ENCODE measurements at places on chromosomes 7 and 10.
A peak's percentile ranks its signal among the peaks of the same experiment; 100 is the strongest.

GRCh38 chr7:45703373-45703821, 129.2 kb downstream of the ADCY1 start:
- DNase-seq: no peak

DNA sequence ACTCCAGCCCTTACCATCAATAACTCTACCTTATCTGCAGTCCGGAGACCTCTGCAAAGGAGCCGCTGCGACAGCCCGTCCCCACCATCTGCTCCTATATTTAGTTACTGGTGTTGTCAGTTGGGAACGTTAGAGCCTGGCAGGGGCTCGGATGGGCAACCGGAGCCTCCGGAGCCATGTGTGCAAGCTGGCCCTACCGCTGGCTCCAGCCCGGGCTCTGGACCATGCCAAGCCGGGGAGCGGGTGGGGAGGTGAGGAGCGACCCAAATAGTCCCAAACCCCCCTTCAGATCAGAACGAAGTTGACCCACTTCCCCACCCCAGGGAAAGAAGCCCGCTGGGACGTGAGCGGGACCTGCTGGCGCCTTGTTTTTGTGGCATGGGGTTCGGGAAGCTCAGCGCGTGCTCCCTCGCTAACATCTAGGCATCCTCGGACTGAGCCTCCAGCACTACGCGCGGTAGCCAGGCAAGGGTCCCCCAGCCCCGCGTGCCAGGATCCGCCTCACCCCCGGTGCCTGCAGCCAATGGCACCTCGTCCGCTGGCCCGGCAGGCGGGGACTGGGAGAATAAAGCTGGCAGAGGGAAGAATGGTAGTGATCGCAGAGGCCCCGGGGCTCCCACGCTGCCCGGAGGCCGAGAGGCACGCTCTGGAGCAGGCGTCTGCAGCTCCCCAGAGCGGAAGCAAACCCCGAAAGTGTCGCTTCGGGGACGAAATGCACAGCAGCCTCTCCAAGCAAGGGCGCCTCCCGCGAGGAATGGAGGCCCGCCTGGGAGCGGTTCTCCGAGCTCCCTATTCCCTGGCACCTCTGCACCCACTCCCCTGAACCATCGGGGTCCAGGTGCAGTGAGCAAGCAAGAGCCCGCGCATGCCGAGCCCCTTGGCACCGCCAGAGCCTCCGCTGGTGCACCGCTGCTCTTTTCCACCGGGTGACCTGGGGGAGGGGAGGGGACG, 679 bp downstream of the LRRC20 start:
- peak; percentile 39 for DNase-seq

DNA sequence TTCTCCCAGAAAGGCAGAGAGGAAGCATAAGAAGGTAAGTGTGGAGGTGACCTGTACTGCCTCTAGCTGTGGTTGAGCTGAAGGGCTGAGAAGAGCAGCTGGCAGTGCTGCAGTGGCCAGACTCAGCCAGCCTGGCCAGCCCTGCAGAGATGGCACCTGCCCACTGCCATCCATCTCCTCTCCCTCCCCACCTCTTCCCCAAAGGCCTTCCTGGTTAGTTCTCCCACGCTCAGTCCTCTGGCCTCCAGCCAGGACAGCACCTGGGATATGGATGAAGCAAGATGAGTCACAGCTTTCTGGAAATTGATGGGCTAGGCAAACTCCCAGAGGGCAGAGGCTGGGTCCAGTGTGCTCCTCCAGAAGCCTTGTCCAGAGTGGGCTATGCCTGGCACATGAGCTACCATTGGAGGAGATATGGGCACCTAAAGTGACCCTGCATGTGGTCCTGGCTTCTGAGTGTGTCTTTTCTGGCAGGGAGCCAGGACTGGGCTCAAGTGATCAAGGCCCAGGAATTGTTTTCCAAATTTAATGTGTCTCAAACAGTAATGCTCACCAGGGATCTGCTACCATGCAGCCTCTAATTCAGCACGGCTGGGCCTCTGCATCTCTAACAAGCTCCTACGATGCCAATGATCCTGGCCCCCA, 81.0 kb upstream of the CACUL1 start:
- no peak for DNase-seq

DNA sequence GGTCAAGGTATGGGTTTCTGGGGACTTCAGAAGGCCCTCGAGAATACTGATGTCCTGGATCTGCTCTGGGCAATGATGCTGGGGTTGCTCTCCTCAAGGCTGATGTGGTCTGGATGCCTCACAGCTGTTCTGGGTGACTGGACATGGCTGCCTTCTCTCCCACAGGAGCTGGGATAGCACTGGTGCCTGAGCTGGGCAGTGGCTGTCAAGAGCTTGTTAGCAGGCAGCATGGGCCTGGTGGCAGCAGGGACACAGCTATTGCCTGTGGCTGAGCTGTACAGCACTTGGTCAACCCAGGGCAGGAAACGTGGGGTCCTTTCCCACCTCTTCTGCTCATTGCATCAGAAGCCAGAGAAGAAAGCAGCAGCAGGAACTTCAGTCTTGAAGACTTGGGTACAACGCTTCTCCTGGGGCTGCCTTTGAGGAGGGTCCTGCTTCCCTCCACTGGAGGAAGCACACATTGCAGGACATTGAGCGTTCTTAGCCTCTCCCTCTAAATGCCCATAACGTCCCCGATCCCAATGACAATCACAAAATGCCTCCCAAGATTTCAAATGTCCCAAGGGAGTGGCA, 13.0 kb downstream of the ADCYAP1R1 start:
- no peak for DNase-seq

DNA sequence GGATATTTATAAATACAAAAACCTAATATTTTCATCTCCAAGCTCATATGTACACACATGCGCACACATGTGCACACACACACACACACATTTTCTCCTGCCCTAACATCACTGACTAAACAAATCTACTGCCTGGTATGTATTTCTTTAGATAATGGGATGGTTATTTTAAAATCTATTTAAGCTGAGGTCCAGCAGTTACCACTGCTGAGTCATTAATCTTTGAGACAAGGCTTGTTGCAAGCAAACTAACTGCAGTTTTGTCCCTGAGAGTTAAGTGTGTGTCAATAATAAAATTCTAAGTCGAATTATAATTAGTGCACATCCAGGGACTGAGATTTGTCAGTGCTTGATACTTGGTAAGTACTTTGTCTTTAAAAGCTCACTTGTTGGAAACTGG, 135.1 kb downstream of the VPS50 start:
- DNase-seq: no peak

- DNase-seq: no peak
Measured at GRCh38 chr7:30906014-30906413, 5.6 kb upstream of the AQP1 start.

- DNase-seq: no peak
Measured at GRCh38 chr10:78933828-78934531, 134.8 kb upstream of the ZMIZ1 start.

GRCh38 chr7:122255454-122255853, 49.1 kb downstream of the FEZF1 start:
- no peak for DNase-seq

DNA sequence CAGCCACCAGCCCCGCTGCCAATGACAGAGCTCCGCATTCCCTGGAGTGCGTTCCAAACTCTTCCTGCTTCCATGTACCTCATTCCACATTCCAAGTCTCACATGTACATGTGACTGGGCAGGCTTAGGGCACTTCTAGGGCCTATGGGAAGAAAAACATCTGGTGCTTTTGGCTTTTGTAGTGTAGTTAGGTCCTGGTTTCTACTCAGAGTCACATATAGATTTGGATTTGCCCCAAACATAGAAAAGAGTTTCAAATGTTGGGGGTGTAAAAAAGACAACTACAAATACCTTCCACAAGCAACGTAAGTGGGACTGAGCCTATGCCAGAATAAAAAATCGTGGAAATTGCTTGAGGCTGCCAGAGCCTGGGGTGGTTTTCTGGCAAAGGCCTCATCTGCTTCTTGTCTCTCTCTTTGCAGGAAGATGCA, 84.1 kb downstream of the ZNF467 start:
- no peak for DNase-seq

GRCh38 chr7:130273081-130273932, 6.6 kb downstream of the CPA2 start:
- peak; percentile 6 for DNase-seq

DNA sequence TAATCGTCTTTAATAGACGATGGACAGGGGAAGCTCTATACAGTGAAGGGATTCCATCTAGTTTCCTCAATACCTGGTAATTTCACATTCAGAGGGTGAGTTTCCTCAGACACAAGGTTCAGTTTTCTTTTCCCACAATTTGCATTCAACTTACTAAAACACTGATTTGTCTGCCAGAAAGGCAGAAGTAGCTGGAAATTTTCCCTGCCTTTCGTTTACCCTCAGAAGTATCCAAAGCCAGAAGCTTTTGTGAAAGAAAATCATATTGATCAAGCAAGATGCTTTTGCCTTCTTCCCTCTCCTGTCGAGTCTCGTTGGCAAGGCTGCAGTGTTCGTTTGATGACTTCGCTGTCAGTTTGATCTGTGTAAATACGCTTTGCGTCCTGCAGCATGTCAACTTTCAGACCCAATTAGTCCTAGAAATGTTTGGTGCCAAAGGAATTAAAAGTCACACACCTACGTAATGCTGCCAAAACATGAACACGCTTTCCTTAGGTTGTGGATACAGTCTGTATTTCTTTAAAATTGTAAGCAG, 631.9 kb upstream of the FOXK1 start:
- no peak for DNase-seq

DNA sequence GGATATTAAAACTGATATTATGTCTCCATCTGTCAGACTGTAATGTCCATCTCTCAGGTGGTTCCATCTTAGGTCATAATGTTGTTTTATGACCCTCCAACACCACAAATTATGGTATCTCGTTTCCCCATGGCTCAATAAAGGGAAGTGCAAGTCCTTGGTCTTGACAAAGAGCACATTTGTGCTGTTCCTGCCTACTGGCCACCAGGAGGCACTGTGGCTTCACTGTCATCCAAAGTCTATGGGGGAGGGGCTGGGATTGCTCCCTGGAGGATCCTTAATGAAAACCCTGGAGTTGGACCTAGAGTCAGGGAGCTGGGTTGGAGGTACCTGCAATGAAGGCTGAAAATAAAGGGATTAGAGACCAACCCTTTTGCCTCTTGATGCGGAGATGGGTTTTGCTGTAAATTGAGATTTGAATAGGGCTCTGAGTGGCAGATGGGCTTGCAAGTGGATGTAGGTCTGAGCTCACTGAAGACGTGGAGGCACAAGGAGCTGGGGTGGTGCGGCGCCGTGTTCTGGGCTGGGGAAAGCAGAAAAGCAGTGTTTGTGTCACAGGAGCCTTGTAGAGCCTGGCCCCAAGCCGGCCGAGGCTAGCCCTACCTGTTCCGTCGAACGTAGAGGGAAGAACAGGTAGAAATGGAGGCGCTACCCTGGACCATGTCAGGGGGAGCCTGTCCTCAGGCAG, 180.5 kb upstream of the PRSS58 start:
- peak; percentile 76 for DNase-seq

- DNase-seq: no peak
Measured at GRCh38 chr10:132572545-132572937, 35.0 kb downstream of the INPP5A start.

GRCh38 chr7:141945356-141945755, 1.4 kb downstream of the CLEC5A start:
- peak; percentile 88 for DNase-seq

DNA sequence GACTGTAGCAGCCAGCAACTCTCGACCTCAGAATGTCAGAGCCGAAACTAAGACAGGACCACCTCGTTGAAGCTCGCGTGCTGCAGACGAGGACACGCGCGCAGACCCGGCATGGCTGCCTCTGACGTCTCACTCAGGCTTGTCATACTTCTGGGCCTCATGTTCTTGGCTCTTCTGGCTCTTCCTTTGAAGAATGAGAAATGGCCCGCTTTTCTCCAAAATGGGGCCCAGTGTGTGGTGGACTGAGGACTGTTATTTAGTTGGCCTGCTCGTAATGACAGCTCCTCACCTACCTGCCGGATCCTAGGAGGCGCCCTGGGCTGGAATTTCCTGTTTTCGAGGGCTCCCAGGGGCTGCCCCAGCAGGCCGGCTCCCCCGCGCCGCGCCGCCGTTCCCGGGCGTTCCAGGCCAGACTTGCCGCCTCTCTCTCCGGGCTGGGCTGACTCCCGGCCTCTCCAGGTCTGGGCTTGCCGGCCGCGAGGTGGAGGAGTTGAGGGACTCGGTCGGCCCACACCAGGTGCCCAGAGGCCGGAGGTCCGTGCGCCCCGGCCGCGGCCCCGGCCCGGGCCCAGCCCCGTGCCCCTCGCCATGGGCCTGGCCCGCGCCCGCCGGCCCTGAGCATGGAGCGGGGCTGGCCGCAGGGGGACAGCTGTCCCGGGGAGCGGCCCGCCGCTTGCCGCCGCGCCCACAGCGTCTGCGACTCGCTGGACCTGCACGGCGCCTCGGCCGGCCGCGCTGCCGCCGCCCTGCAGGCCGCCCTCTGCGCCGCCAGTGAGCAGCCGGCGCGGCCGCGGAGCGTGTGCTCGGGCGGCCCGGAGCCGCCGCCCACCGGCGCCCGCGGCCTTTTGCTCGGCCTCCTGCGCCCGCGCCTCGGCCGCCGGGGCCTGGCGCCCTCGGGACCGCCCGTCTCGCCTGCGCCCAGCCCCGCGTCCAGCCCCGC, 28.1 kb downstream of the AGAP3 start:
- peak; percentile 56 for DNase-seq

- DNase-seq: peak; percentile 72
Measured at GRCh38 chr10:3538656-3539531, 246.1 kb downstream of the KLF6 start.

- DNase-seq: peak; percentile 8
Measured at GRCh38 chr10:54402576-54402975, 398.5 kb downstream of the PCDH15 start.

DNA sequence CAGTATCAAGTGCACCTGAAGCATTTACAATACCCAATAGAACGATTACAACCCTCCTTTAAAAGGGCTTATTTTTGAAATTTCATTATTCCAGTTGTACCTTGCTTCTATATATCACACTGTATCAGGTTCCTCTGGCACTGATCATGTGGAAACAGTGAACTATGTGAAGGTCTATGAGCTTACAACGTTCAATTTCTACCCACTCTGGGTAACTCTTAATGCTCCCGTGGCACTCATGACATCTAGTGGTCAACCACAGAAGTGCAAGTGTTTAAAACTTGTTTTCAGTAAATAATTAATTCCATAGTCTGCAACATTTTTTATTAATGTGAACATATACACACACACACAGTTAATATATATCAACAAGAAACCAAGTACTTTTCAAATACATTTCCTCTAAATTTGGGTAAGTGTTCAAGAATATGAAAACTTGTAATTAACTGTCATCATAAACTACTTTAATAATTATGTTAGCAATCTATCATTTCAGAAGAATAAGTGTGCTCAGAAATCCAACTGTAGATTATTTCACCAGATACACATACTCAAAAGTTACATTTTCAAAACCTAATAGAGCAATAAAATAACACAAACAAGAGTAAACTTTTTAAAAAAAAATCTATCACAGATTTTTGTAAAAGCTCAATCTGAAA, 61.0 kb downstream of the MPP7 start:
- DNase-seq: peak; percentile 70

GRCh38 chr7:99040104-99040958, 103.6 kb downstream of the SMURF1 start:
- peak; percentile 79 for DNase-seq

GRCh38 chr7:131106681-131107336, 220.9 kb upstream of the MKLN1 start:
- peak; percentile 33 for DNase-seq

GRCh38 chr7:151056666-151057505, 811 bp downstream of the CDK5 start:
- no peak for DNase-seq

- no peak for DNase-seq
Measured at GRCh38 chr10:100812978-100813377, 67.6 kb downstream of the PAX2 start.

Measured in suppressor macrophage treated with lipopolysaccharide for 1 hour (primary cell).